Stimulated activated CD4-positive, alpha-beta T cell treated with anti-CD3 and anti-CD28 coated beads, TNF-alpha, amount 100 ng/mL, for 1 hour (primary cell): ENCODE measurements at places on chromosomes 11 and 22.

GRCh38 chr11:46120346-46121300 is 631 bp downstream of the PHF21A start:
- no peak for DNase-seq

- no peak for DNase-seq
These were observed 141.3 kb upstream of the CCDC90B start for GRCh38 chr11:83427501-83427900.

DNA sequence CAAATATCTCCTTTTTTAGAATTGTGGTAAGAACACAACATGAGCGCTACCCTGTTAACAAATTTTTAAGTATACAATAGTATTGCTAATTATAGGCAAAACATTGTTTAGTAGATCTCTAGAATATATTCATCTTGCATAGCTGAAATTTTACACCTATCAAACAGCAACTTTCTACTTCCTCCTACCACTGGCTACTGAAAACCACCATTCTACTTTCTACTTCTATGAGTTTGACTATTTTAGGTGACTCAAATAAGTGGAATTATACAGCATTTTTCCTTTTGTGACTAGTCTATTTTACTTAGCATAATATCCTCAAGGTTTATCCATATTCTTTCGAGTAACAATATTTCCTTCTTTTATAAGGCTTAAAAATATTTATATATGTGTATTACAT is 128.4 kb downstream of the FAM76B start:
- no peak for DNase-seq

DNA sequence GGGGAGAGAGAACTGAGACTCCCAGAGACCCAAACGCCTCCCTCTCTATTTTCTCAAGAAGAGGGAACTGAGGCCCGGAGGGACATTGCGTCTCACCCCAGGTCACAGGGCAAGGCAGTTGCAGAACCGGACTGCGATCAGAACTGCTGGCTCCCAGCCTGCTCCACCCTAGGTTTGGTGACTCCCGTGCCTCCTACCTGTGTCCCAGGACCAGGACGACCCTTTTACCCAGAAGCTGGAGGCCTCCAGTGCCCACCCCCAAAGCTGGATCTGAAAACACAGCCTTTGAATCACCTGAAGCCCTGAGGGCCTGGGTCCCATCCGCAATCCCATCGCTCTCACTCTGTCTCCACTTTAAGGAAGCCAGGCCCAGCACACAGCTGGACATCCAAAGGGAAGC is 1.4 kb downstream of the GSTT4 start:
- no peak for DNase-seq

- no peak for DNase-seq
These were observed 8.4 kb downstream of the UVRAG start for GRCh38 chr11:75823415-75823814.
